Stimulated activated CD4-positive, alpha-beta T cell treated with anti-CD3 and anti-CD28 coated beads, Interleukin-4, amount 100 ng/mL, for 1 hour (primary cell): ENCODE measurements at places on chromosomes 13 and 19.
A peak's percentile ranks its signal among the peaks of the same experiment; 100 is the strongest.

DNA sequence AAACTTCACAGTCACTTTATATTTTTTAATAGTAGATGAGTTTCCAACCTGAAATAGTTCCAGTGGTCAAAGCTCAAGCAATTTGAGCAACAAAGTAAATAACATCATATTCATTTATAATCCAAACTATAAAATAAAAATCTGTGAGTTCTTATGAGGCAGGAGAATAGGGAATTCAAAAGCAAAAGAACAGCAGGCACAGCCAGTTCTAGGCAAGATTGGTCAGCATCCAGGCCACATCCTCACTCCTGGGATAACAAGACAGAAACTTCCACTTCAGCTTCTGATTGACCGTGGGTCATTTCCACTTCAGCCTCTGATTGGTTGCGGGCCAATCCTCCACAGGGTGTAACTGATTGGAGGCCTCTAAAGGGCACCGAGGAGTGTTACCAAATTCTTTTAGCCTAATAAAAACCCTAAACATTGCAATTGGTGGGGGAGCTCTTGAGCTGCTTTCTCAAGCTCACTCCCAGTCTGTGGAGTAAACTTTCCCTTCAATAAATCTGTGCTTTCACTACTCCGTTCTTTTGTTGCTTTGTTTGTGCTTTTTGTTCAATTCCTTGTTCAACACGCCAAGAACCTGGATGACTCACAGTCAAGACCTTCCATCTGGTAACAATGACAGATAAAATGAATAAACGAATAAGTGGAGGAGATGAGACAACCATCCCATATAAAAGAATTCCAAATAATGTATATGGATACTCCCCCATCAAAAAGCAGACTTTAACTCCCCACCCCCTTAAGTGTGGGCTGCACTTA is 42.6 kb upstream of the AMER2 start:
- DNase-seq, result no peak

DNA sequence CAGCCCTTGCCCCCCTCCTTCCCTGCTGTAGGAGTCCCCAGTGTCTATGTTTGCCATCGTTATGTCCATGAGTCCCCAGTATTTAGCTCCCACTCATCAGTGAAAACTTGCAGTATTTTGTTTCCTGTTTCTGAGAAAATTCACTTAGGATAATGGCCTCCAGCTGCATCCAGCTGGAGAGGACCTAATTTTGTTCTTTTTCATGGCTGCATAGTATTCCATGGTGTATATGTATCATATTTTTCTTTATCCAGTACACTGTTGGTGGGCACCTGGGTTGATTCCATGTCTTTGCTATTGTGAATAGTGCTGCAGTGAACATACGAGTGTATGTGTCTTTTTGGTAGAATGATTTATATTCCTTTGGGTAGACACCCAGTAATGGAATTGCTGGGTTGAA is 18.0 kb upstream of the POP4 start:
- no peak for DNase-seq

GRCh38 chr13:40152145-40152544 is 496.7 kb downstream of the COG6 start:
- DNase-seq, result no peak

GRCh38 chr19:2039089-2039958 is 11.7 kb downstream of the MKNK2 start:
- DNase-seq, result no peak

- DNase-seq, result no peak
Observed at GRCh38 chr19:3969435-3970312, 1.2 kb downstream of the DAPK3 start.

DNA sequence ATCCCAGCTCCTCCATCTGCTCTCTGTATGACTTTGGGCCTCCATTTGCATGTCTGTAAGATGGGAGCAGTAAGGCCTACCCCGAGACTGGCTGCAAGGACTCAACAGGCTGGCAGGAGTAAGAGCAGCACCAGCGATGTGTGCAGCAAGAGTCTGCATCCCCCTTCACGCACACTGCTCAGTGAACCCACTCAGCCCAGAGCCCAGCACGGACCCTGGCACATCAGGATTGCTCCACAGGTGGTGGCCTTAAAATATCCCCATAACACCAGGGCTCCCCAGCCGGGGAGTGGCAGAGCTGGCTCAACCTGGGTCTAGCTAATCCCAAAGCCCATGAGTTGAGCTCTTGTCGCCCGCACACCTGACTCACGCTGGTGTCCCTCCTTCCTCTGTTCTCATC is 23.4 kb downstream of the VRK3 start:
- no peak for DNase-seq

GRCh38 chr19:2015608-2015950 is at the start of gene BTBD2:
TSS of gene BTBD2 (minus strand) at chr19:2015714. CDS start at chr19:2015703, 11 bp downstream.
- peak; percentile 67 for DNase-seq

DNA sequence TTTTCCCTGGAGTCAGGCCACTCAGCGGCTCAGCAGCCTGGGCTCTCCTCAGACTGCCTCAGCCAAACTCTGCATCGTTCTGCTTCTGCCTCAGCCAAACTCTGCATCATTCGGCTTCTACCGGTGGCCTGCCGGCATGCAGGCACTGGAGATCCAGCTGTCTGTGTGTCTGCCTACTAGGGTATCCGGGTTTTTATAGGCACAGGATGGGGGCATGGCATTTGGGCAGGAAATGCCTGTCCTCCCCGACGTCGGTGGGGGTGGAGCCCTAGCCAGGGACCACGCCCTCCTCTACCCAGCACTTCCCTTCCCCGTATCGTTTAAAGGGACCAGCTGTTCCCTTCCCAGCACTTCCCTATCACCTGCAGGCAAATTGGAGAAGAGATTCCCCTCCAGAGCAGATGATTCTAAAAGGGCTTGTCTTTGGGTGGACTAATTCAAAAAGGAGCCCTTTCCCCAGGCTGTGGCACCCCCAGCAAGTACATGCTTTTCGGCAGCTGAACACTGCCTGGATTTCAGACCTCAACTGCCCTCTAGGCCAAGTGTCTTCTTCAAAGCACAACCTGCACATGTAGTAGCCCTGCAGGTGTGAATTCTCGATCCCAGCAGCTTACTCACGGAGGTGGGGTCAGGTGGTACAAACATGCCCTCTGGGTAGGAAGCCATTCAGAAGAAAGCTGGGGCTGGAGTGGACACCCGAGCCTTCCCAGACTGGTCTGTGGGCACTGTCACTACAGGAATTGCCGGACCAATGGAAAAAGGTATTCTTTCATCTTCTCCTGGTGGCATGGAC is 25.4 kb upstream of the GPR12 start:
- DNase-seq, result peak; percentile 30

DNA sequence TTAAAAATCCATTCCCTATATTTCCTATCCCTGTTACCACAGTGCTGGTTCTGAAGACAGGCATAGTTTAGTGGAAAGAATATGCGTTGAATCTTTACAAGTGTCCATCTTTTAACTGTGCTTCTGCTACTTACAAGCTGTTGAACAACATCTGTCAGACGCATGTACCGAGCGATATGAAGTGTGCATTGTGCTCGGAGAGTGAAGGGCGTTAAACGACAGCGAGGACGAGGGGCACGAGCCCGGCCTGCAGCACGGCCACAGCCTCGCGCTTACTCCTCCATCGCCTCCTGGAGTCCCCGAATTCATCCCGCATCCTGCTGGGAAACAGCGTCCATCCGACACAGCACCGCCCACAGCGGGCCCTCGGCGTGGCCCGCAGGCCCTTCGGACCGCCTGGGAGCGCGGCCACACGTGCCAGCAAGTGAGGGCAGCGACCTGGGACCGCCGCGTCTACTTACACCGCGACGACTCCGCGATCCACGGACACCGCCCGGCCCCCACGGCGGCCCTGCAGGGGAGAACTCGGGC is 514 bp downstream of the PCID2 start:
- DNase-seq, result no peak

DNA sequence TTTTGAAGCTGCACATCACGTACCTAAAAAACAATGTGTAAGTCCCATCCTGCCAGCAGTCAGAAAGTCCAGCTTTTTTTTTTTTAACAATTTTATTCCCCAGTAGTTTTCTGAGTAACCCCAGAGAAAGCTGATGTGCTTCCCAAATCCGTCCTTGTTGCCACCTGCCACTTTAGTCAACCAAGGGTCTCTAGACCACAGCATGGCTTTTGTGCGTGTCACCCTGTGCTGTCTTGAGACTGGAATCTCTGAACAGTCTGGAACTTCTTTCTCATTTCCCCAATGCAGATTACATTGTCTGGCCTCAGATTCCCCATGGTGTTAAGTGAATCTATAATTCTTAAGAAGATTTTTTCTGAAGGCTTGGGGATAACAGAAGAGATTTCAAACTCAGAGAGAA is 289.2 kb upstream of the KLF12 start:
- DNase-seq, result no peak

GRCh38 chr19:46958532-46958931 is 61.1 kb upstream of the NPAS1 start:
- DNase-seq, result no peak

DNA sequence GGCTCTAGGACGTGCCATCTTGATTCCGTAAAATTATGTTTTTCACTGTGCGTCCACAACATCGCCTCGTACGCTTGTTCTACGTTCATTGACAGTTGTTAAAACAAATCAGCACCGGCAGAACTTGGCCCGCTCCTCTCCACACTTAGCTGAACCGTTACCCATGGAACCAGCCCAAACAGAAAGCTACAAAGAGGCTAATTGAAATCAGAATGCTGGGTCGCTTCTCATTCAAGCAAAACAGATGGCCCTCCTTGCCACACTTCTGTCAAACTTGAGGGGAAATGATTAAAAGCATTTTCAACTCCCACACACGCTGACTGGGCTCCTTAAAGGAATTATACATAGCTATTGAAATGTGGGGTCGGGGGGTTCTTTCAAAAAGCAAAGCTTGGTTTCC is 71.6 kb downstream of the TM9SF2 start:
- DNase-seq, result no peak

- DNase-seq, result peak; percentile 89
Observed at GRCh38 chr13:40102854-40103253, 447.4 kb downstream of the COG6 start.

- no peak for DNase-seq
Observed at GRCh38 chr19:16018106-16018755, 58.1 kb upstream of the TPM4 start.

DNA sequence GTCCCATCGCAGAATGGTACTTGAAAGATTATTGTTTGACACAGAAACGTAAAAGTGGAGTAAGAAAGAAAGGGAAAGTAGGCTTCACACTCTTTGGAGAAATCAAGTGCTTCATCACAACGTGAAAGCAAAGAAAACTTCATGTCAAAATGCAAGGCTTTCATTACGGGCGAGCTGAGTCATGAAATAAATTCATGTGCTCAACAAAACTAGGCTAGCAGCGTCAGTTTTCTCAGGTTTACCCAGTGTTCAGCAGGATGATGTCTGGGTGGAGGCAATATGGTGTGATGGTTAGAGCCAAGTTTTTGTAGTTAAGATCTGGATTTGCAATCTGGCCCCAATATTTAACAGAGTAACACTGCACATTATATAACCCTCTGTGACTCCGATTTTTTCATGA is 128.0 kb downstream of the TRPC4 start:
- no peak for DNase-seq

DNA sequence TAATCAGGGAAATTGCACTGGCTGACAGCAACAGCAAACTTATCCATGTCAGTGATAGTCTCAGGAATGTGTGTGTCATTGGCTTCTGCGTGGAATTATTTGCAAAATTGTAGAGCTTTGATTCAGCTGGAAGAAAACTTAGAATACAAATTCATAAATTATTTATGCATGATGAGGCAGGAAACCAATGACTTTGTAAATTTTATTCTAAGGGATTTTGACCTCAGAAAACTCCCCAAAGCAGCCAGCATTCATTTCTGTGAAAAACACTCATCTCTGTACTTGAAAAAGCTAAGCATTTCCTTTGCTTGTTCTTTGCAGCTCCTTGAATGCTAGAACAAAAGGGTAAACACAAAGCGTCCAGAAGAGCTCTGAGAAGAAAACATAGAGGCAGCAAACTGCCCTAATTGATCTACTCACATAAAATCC is 162.4 kb downstream of the DCT start:
- no peak for DNase-seq
